Activated T-helper 17 cell treated with anti-CD3 and anti-CD28 coated beads, Interleukin-2, amount 50 U/mL, for 72 hours (primary cell): ENCODE measurements at places on chromosomes 11 and 22.

DNA sequence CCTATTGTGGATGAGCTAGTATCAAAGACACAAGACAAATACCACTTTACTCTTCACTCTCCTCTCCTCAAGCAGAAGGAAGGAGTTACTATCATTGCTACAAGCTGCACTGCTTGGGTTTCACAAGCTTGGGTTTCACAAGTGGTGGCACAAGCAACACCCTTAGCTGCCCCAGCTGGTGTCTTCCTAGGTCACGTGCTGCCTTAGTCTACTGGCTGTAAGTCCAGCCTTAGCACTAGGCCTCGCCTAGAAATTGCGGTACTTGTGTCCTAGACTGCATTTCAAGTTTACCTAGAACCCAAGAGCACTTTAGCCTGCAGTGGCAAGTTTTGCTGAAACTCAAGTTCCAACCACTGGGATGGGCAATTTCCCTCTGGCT is 86.6 kb downstream of the EHF start:
- no peak for ATAC-seq

GRCh38 chr22:48238966-48239365 is 1476.5 kb downstream of the TBC1D22A start:
- no peak for ATAC-seq

GRCh38 chr11:111573821-111574249 is 28.4 kb upstream of the SIK2 start:
- ATAC-seq: no peak

- peak; percentile 61 for ATAC-seq
These were observed at the start of gene FADS1 for GRCh38 chr11:61816736-61817455. Gene FADS1 (minus strand): TSS chr11:61817003. CDS start chr11:61816929, 74 bp downstream.

DNA sequence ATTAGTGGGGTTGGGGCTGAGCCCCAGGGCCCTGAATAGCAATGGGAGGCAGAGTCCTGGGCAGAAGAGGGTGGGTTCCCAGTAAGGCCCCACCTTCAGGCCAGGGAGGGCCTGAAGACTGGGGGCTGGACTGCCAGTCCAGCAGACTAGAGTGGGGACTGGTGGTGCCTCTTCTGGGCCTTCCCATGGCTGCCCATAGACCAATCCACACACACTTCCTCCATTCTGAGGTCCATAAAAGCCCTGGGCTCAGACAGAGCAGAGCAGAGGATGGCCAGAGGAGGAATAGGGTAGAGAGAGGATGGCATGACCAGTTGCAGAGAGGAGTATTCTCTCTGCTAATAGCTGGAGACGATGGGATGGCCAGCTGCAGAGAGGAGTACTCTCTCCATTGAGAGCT is 111.9 kb downstream of the ATG16L2 start:
- no peak for ATAC-seq

- ATAC-seq: peak; percentile 51
These were observed 111.2 kb downstream of the MRTFA start for GRCh38 chr22:40525250-40525884.

DNA sequence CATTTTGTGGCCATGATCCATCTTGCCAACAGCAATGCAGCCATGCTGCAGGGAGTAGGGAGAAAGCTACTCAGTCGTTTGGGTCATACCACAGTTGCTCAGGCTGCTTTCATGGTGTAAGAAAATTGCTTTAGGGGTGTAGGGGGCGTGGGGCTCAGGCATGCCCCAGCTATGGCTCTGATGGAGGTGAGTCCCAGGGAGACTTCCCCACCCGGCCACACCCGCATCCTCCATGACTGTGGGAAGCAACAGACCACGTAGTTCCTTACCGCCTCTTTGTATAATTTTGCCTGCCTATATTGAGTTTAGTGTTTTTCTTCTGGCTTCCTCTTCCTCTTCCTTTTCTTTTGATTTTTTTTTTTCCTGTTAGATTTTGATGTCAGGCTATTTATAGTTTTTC is 58.8 kb downstream of the SPECC1L start:
- no peak for ATAC-seq

DNA sequence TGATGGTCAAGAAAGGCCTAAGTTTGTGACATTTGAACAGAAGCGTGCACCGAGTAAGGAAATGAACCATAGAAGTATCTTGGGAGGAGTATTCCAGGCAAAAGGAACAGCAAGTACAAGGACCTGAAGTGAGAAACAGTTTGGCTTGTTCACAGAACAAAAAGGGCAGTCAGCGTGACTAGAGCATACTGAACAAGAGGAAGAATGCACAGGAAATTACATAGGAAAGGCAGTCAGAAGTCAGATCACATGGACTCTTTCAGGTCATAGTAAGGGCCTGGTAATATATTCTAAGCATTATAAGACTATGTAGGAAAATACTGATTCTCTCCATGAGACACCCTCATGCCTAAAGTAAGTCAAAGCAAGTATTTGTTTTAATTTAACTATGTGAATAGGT is 52.3 kb upstream of the GAB2 start:
- no peak for ATAC-seq

- no peak for ATAC-seq
These were observed 36.6 kb upstream of the UBASH3B start for GRCh38 chr11:122618927-122619326.

DNA sequence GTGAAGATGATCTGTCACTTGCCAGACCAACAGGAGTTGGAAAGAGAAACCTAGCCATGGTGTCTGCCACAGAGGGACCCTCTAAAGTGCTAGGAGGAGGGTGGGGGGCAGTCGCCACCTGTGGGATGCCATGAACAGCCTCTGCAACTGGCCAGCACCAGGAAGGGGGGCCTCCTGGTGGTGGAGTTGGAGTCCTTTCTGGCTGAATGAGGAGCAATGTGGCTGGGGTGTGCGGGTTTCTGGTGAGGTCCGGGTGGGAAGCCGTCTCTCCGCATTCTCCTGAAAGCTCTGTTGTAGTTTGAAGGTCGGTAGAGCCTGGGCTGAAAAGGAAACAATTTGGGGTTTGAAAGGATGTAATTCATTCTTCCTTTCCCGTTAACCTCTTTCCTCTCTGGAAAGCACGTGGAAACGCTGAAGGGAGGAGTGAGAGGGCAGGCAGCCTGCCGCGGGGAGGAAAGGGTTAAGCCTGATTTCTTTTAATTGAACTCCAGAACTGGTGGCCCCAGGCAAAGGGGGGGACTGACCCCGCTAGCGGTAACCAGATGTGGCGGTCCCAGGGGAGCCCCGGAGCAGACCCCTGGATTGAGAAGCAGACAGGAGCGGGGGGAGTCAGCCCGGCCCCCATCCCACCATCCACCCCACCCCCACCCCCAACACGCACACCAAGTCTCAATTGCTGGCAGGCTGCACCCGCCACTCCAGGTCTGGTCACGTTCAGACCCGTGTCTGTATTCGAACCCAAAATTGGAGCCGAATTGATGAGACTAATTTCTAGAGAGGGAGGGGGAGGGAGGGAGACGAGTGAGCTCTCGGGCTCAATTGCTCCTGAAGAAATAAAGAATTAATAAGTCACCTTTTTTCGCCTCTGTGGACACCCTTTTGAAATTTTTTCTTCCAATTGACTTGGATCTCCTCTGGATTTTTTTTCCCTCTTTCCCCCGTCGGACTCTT is 1.8 kb upstream of the FLI1 start:
- ATAC-seq: no peak

DNA sequence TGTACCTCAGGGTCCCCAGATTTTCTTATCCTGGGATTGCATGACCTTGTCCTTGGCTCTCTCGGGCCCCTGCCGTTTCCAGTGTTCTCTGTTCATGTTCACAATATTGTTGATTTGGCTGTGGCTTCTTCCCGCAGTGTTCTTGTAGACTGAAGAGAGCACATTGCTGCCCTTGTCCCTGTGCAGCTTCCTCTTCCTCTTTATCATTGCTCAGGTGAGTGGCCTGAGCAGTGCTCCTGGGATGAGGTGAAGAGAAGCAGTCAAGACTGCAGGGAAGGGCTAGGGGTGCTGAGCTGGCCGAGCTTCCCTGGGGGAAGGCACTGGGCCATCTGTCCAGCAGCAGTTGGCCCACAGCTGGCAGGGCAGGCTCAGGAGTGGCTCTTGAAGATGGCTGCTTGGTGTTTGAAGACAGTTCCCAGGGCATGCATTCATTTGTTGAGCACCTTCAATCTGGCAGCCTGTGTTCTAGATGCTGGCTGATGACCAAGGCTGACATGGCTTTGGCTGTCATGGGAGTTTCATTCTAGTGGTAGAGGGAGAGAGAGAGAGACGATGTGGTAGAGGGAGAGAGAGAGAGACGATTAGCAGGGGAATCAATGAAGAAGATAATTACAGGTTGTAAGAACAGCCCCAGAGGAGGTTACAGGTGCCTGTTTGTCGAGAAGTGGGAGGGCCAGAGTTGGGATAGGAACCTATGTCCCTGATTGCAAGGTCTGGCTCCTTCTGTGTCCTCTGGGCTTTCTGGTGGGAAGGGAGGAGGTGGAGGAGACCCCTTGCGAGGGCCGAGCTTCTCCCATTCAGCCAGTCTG is 17.4 kb downstream of the BMAL1 start:
- ATAC-seq: no peak

DNA sequence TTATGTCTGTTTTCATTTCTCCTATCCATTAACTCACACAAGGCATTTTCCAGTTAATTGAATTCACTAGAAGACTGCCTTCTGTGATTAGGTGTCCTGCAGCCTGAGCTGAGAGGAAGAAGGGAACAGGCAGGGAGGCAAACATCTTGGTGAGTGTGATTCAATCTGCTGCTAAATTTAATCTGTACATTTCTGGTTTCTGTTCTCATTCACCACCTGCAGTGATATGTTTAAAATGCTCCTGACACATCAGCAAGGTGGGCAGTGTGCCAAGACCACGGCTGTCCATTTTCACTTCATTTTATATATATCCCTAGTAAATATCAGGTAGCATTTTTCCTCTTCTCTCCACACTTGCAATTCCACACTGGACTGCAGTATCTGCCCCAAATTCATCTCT is 416.5 kb downstream of the TMEM135 start:
- ATAC-seq: no peak

GRCh38 chr11:545171-545570 is 7.8 kb downstream of the LRRC56 start:
- ATAC-seq: no peak

DNA sequence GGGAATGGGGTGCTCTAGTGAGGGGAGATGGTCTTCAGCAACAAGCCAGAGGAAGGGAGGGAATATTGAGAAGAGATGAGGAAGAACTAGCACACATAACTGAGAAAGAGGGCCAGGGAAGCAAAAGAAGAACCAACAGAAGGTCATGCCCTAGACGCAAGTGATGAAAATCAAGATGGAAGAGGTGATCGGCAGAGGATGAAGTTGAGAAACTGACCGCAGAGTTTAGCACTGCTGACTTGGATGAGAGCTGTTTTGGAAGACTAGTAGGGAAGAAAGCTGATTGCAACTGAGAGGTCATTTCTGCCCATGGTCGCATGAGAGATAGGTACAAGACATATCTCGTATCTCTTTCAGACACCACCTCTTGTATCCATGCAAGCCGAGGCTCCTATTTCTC is 2.9 kb downstream of the SPINDOC start:
- no peak for ATAC-seq
